ENCODE measurements at places on chromosomes 16 and 17.

DNA sequence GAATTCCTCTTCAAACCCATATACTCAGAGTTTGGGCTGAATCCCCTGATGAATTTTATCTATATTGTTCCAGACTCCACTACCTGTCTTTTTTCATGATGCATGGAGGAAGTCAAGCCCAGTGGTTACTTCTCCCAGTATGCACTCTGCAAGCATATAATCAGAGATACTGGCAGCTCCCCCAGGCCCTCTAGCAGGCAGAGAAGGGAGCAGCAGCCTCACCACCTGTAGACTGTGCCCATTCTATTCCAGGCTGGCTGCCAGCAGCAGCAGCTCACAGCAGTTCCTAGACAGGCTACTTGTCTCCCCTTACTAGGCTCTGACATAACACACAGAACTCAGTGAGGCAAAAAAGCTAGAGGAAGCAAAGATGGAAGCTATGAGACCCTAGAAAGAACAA is 3.4 kb downstream of the MKS1 start:
- DNase-seq: no peak

GRCh38 chr17:29225396-29225795 is 21.3 kb upstream of the CRYBA1 start:
- DNase-seq: no peak

- no peak for DNase-seq
Measured at GRCh38 chr17:82243648-82244412, 15.0 kb downstream of the SLC16A3 start.

DNA sequence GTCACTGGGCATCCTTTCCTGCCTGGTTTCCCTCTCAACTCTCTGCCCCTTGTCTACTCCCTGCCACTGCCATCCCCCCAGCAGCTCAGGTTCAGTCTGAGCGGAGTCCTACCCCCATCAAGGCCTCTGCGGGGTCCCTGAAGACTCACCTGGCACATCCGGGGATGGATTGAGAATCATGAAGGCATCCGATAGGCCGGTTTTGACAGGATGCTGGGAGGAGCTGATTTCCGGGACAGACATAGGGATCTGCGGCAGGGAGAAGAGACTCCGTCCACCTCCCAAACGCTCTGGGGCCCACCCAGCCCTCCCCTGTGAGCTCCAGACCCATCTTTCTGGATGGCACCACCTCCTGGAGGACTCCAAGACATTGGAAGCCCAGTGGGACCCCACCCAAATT is 45.7 kb downstream of the PLXDC1 start:
- DNase-seq: no peak

GRCh38 chr17:59277031-59277430 is 54.4 kb upstream of the YPEL2 start:
- peak; percentile 90 for DNase-seq

DNA sequence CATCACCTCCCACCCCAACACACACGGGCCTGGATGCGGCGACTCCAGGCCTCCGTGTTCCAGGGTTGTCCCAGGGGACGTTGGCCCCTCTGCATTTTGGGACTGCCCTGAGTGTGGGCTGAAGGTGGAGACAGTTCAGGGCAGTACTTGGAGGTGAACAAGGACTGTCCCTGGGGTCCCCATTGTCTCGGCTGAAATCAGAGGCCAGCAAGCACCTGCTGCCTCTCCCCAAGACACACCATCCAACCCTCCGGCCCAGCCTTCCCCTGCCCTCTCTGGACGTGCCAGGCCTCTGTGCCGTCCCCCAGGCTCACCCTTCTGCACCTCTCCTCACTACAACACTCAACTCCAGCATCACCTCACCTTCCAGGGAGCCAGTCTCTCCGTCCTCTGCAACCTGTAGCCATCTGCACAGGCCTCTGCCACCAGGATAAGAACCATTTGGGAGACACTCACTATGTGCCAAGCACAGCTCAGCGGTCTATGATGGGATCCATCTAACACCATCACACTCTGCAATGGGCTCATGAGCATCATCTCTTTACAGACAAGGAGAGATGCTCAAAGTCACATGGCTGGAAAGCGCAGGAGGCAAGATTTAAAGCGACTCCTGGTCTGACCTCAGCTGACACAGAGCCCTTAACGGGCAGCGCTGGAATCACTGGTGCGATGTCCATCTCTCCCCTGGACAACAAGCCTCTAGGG is 104.5 kb upstream of the SEC14L1 start:
- DNase-seq: no peak

GRCh38 chr16:54873071-54873470 is 57.6 kb upstream of the IRX5 start:
- DNase-seq: no peak

- no peak for DNase-seq
Measured at GRCh38 chr16:79071424-79071823, 529.1 kb downstream of the MAF start.

DNA sequence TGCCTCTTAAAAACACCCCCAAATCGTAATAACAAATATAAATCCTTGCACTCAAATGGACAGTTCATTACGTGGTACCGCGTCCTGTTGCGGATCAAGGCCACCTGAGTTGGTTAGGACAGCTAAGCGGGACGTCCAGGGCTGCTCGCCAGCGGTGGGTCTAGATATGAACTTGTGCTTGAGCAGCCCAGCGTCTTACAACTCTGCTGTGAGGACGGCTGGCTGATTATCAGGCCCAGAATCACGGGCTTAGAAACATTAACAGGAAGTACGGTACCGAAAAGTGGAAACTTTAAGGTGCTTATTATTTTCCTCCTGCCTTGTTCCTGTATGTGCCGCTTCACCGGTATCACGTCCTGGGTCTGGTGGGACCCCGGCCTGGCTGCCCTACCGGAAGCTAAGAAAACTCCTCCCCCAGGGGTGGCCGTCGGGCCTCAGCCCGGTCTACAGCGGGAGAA is 832 bp upstream of the SRRM2 start:
- DNase-seq: peak; percentile 69

DNA sequence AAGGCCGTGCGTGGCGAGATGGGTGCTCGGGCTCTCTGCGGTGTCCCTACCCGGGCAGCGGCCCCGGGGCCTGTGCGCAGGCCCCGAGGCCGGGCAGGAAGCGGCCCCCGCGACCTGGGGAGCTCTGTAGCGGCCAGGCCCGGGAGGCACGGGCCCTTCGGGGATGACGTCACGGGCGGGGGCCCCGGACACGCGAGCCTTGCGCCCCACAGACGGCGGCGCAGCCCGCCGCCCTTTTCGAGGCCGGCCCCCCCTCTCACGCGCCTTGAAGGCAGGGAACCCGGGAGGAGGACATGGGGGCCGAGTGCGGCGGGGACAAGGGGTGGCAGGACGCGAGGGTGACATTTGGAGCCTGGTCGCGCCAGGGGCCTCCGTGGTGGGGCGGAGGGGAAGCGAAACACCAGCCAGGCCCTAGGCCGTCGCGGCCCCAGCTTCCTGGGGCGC is 1.1 kb downstream of the RAI1 start:
- peak; percentile 53 for DNase-seq

GRCh38 chr17:82985428-82985805 is 94.0 kb upstream of the METRNL start:
- no peak for DNase-seq

DNA sequence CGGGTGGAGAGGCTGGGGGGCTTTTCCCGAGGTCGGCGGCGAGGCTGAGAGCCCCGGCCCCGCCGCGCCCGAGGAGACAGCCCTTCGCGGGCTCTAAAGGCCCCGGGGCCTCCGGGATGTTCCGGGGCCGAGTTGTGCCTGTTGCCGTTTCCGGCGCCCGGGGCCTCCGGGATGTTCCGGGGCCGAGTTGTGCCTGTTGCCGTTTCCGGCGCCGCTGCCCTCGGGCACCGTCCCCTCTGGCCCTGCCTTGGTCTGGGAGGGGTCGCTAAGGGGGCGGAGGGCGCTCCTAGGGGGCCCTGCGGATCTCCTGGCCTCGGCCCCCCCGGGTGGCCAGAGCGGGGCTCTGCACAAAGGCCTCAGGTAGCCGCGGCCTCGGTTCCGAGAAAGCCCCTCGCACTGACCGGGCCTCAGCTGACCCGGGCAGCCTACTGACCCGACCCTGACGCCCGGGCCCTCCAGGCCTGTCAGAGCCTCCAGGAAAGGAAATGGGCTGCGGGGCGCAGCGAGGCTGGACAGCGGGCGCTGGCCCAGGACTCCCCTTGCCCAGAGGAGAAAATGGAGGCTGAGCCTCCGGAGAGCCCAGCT is 24.2 kb downstream of the ACTG1 start:
- no peak for DNase-seq

DNA sequence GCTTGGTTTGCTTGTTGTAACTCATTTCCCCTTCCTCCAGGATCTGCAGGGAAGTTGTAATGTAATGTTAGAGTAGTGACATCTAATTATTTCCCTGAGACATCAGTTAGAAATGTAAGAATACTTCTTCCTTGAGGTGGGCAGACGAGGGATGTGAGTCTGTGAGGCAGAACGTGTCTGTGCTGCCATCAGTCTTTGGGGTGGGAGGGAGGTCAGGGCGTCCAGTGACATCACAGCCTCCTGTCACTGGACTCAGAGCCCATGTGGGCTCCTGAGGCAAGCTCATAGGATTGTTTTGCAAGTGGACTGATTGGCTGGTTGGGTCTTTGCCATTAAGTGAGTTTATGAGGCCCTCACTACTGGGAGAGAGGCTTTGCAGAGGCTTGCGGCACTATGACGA is 188.8 kb downstream of the CCDC182 start:
- peak; percentile 18 for DNase-seq

GRCh38 chr17:45031231-45032173 is 19.9 kb downstream of the DCAKD start:
- no peak for DNase-seq

DNA sequence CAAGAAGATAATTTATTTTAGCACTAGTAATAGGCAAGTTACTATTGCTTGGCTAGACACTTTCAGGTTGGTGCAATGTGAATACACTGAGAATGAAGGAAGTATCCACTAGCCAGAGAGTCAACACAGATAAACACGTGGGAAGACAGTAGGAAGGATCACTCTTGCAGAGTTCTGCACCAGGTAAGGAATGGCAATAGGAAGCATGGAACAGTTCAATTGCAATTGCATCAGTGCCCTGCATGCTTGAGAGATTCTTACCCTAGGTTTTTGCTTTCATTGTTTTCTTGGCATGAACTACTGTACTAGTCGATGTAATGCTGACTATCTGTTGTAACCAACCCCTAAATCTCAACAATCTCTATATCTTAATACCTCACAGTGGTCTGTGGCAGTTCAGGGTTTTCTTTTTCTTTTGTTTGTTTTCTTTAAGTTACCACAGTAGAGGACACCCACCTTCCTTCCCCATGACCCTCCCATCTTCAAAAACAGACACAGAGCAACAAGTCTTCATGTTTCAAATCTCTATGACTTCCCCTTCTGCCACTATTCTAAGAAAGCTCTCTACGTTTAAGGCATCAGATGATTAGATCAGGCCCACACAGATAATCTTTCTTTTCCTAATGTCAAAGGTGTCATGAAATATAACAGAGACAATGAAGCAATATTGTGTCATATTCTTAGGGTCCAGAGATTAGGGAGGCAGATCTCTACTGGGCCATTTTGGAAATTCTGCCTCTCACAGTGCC is 18.1 kb upstream of the ABCA8 start:
- DNase-seq: no peak

DNA sequence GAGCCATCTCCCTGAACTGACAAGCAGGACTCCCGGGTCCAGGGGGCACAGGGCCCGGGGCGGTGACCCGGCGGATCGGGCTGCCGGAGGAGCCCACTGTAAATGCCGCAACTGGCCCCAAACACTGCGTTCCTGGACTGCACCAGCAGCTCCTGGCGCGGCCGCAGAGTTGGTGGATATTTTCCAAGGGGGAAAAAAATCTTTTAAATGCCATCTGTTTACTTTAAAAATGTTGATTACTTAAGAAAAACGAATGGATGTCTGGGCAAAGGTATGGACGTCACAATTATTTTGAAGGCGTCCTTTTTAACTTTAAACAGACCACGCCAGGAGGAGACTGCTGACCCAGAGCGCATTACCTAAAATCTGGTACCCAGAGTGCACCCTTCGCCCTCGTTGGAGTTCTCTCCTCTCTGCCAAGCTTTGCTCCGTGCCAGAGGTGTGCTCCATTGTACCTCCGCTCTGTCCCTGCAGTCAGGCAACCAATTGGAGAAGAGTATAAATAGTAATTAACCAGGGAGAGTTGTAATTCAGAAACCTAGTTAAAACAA is 3.4 kb downstream of the HS3ST3B1 start:
- DNase-seq: no peak

DNA sequence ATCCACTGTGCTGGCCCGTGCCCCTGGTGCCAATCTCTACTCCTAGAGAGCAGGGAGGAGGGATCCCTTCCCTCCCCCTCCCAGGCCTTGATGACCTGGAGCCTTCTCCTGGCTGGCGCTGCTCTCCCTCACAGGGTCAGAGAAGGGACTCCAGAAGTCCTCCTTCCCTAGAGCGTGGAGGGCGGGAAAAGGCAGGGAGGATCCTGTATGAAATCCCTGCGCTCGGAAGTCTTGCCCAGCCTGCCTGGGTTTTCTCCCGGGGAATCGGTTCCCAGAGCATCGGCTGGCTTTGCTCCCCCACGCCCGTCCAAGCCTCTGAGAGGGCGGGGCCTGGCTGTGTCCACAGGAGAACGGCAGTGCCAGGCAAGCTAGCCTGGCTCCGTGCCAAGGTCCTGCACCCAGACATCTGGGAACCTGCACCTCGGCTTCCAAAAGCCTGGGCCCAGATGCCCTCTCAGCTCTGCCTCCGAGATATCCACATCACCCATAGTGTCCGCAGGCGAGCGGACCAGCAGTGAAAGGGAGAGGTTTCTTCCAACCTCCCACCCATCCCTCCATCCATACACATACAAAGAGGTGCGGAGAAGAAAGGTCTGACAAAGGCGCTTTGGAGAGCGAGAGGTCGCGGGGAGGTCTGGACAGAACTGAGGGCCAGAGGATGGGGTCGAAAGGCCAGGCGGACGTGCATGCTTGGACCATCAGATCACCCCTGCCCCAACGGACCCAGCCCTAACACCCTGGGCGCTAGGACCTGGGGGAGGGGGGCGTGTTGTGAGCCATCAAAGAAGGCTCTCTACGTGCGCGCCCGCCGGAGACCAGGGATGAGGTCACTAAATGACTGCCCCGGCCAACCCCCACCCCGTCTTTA is 1.1 kb downstream of the MPP2 start:
- DNase-seq: no peak

DNA sequence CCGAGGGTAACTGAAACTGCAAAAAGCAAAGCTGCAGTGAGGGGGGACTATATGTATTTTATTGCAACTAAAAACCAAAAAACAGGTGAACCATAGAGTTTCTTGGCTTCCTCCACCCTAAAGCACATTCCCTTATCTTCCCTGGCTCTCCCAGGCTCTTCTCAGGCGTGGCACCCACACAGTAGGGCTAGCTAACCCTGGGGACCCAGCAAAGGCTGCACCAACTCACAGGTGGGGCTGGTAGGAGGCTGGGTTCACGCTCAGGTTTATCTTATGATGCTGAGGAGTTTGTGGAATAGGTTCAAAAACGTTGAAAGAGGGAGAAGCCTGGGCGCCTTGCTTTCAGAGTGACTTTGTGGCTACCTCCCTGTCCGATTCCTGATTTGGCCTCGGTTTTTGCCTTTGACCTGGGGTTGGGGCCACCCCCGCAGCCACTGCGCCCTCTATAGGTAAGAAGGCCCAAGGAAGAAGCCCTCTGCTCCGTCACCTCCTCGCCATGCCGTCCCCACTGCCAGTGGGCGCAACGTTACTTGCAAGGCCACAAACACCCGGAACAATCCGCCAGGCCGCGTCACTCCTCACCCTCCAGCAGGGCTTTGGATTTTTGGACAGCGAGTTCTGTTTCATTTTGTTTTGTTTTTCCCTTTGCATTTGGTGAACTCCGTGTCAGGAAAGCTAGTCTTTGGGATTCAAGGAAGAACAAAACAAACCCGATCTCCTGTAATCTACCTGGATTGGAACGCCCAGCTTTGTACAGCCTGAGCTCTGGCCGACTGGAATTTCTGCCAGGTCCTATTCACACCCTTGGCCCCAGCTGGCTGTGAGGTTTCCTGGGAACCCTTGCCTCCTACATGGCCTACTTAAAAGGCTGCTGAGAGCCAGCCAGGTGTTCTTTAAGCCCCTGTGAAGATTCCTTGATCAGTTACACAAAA is 60.8 kb downstream of the TBC1D16 start:
- no peak for DNase-seq

Measured in MV-4-11 (cell line).